ENCODE measurements at places on chromosomes 3 and 15. TPM values are rescaled to one million over a fixed set of nuclear protein-coding genes. Genes with fewer than 3 reads are reported as not detected.

Gene GHRL
- not detected for total RNA-seq

Gene SOX14
- total RNA-seq: not detected

Gene SYNPR
- total RNA-seq: not detected

Gene PLXNA1
- 54.5 TPM for total RNA-seq

Gene FBLN2
- total RNA-seq: 31.4 TPM

Gene SATB1
- total RNA-seq: 66.1 TPM

Gene MAGI1
- total RNA-seq: 71.8 TPM

GRCh38 chr3:191361456-191361855 lies 31.1 kb upstream of the UTS2B start:
- no peak for DNase-seq

GRCh38 chr15:31326875-31327668 lies 437 bp downstream of the KLF13 start:
- peak; percentile 89 for DNase-seq

- no peak for DNase-seq
Measured at GRCh38 chr3:32592696-32593353, 22.2 kb upstream of the DYNC1LI1 start.

- no peak for DNase-seq
Measured at GRCh38 chr15:51185213-51186159, 90.8 kb upstream of the TNFAIP8L3 start.

GRCh38 chr15:36936613-36937012 lies 163.7 kb downstream of the MEIS2 start:
- DNase-seq: no peak

DNA sequence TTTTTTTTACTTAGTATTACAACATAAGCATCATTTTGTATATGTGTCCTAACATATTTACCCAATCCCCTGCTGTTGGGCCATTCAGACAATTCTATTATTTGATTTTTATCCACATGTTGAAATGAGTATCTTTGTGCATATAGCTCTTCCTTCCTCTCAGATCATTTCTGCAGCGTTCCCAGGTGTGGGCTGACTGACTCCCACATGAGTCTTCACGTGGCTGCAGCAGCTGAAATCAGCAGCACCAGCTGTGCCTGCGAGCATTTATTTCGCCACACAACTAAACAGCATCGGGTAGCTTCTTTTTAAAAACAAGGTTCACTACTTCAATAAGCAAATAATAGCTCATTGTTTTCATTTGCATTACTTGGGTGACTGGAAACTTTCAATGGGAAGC lies 44.5 kb upstream of the PDE8A start:
- DNase-seq: no peak

DNA sequence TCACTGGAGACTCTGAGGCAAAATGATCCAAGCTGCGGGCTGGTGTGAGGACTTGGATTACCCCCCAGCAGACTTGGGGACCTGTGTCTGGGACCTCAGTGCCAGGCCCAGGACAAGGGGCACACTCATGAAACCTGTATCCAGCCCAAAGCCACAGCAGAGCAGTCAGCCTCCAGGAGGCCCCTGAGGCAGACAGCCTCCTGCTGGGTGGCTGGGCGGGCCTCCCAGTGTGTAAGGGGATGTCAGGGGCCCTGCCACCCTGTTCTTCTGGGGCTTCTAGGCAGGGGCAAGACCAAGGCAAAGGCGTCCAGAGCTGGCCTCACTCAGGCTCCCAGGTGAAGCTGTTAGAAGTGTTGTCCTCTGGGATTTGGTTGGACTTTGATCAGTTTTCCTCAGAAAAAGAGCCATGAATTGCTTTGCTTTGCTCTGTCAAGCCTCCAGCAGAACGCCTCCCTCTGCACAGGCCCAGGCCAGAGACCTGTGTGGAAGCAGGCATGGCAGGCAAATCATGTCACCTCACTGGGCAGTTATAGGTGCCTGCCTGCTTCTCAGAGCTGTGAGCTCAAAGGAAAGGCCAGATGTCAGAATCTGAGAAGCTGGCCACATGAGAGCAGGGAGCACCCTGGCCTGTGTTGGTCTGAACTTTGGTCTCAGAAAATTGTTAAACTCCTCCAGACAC lies 77.4 kb downstream of the SMAD6 start:
- no peak for DNase-seq

- DNase-seq: no peak
Measured at GRCh38 chr3:55364421-55364820, 122.7 kb downstream of the WNT5A start.

- DNase-seq: peak; percentile 36
Measured at GRCh38 chr3:126433105-126433430, 38.4 kb downstream of the CFAP100 start.

GRCh38 chr15:70127770-70128413 lies 30.2 kb upstream of the TLE3 start:
- DNase-seq: no peak

- no peak for DNase-seq
Measured at GRCh38 chr3:171439996-171440395, 20.2 kb downstream of the TNIK start.

GRCh38 chr3:41792806-41793205 lies 169.1 kb downstream of the ULK4 start:
- DNase-seq: no peak

GRCh38 chr3:183332487-183332886 lies 79.4 kb downstream of the B3GNT5 start:
- DNase-seq: no peak

DNA sequence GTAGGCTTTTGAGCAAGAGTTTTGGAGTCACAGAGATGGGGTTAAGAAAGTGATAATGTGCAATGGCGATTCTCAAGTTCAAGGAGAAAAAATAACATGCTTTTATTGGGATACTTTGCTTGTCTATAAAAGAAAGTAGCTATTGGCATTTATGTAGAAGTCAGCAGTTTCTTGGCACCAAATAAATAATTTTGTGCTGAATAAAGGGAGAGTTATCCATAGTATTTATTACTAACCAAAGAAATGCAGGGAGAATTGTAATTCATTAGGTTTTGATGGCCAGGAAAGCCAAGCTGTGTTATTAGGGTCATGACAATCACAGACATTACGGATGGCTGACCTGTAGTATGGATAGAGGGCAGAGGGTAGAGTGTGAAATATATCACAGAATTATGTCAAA lies 33.1 kb downstream of the BTD start:
- DNase-seq: no peak

DNA sequence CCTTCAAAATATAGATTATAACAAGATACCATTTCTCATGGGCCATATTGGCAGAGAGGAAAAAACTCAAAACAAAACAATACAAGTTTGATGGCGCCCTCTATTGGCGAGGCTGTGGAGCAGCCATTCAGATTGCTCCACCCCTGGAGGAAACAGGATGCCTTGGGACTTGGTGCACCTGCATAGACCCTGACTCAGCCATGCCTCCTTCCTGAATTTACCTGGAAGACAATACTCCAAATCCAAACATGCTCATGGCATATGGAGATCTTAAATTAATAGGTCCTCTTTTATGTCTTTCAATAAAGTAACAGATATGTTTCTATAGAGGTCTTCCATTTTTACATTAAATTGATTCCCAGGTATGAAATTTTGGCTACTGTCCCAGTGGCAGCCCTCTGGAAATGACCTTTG lies 90.0 kb downstream of the APBA2 start:
- peak; percentile 36 for DNase-seq

DNA sequence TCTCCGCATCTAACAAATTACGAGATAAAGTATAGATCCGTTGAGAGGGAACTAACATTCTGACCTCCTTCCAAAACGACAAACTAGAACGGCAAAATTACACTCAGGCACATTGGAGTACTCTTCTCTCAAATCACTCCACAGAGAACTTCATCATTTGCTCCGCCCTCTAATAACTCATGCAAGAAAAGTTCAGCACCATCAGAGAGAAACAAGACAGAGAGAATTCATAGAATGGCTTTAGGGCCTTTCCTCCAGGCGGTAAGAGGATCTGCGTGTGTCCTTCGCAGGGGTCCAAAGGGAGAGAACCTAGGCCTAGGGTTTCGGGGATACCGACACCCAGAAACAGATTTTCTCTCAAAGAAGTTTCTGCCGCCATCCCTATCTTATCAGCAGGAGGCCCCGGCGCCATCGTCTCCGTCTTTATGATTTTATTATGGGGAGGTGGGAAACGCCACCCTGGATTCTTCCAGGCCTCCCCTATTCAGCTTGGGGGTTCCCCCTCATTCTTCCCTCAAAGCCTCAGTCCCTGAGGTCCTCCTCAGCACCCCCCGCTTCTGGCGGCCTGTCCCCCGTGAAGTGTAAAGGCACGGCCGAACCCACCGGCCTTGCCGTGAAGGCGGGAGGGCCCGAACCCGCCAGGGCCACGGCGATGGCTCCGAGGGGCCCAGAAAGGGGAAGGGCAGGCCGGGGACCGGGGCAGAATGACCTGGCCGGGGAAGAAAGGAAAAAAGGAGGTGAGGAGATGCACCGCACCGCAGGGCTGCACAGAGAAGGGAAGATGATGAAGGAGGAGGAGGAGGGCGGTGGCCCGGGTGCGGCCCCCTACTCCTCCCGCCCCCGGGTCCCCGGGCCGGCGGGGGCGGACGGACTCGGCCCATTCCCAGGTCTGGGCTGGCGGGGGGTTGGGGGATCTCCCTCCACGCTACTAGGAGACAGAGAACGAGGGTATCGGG lies 768 bp downstream of the UBXN7 start:
- DNase-seq: peak; percentile 51

GRCh38 chr3:89372456-89372855 lies 265.0 kb downstream of the EPHA3 start:
- no peak for DNase-seq

GRCh38 chr3:57770009-57770827 lies 14.1 kb downstream of the SLMAP start:
- no peak for DNase-seq

GRCh38 chr3:198030125-198030524 lies 70.1 kb downstream of the LMLN start:
- no peak for DNase-seq

GRCh38 chr3:70094197-70094596 lies 94.7 kb downstream of the SAMMSON start:
- no peak for DNase-seq

DNA sequence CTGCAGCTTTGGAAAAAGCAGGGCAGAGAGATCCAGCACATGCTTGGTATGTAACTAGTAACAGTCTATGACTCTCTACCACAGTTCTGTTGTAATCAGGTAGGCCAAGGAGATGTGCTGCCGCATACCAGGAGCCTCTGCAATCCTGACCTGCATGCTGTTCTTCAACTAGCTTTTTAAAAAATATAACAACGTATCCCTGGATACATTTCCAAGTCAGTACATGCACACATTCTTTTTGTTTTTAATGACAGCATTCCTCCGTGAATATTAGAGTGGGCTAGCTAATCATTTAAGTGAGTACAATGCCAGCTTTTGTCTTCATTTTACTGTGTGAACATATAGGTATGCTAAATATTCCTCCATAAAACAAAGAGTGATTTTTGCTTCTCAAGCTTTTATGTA lies 437.8 kb downstream of the RBMS3 start:
- DNase-seq: no peak

DNA sequence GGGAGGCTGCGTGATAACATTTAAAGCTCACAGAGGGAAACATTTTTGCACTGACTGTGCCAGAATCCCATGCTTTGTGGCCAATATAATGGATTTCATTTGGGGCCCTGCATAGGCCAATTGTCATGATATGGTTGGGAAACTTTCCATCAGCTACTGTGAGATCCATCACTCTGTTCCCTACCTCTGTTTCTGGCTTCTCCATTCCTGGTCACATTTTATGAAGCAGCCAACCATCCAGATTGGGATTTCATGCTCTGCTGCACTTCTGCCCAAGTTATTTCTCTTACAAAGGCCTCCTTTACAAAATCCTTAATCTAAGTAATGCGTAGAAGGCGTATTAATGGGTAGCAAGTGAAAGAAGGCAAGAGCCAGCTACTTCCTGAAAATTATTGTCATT lies 221.1 kb downstream of the LRTM1 start:
- DNase-seq: no peak

DNA sequence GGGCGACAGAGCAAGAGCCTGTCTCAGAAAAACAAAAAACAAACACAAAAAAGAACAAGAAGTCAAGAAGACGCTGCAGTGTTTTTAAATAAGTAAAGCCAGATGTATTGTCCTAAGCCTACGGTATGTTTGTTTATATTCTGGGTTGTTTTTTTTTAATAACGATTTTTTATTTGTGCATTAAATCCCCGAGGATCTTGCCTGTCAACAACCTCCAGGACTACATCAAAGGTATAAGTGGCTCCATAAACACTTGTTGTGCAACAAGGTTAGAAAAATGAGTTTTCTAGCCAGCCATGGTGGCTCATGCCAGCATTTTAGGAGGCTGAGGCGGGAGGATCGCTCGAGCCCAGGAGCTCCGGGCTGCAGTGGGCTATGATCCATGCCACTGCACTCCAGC lies 26.1 kb downstream of the ITGB5 start:
- DNase-seq: no peak

DNA sequence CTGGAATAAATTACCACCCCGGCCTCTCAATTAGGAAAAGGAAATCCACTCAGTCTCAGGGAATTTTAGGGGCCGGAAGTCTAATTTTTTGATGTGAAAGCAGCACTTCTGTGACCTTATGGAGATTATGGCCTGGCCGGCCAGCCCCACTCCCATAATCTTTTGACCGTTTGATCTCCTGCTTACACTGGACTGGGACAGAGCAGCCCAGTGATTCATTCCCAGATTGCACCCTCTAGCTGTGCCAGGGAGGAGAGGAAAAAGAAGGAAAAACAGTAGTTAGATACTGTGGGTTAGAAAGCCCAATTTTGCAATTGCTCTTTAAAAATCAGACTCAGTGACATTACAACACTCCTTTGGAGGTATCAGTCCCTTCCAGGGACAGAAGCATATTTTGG lies 32.4 kb downstream of the GJD2 start:
- DNase-seq: no peak

- no peak for DNase-seq
Measured at GRCh38 chr15:41666353-41666920, 6.2 kb downstream of the MGA start.
